Stimulated activated CD4-positive, alpha-beta T cell treated with anti-CD3 and anti-CD28 coated beads, Interleukin-12 subunit alpha, Interleukin-12 subunit beta, amount 100 ng/mL, for 24 hours (primary cell): ENCODE measurements at places on chromosomes 7 and 10.

- DNase-seq: peak; percentile 59
These were observed 149.6 kb downstream of the C10orf105 start for GRCh38 chr10:71569775-71570588.

DNA sequence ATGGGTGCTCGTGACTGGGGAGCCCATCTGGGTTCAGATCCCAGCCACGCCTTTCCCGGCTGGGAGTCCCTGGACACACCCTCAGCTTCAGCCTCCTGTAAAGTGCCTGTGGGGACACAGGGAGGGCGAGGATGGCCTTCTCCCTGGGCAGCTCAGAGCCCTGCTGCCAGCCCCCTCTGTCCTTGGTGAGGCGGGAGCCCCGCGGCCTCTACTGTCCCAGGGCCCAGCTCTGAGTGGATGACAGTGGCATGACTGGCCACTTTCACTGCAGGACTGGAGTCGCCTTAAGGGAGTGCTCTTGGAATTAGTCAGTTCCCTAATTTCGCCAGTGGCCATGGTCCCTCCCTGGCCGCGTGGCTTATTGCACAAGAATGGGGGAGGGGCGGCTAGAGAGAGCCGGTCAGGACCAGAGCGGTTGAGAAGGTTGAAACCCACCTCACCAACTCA, 4.6 kb downstream of the BRI3 start:
- DNase-seq: no peak

GRCh38 chr7:72415586-72415985, 3.4 kb upstream of the CALN1 start:
- no peak for DNase-seq

- no peak for DNase-seq
These were observed 1062.9 kb upstream of the GHITM start for GRCh38 chr10:83076443-83076842.

- DNase-seq: no peak
These were observed 3.1 kb upstream of the RUNDC3B start for GRCh38 chr7:87625101-87625500.

DNA sequence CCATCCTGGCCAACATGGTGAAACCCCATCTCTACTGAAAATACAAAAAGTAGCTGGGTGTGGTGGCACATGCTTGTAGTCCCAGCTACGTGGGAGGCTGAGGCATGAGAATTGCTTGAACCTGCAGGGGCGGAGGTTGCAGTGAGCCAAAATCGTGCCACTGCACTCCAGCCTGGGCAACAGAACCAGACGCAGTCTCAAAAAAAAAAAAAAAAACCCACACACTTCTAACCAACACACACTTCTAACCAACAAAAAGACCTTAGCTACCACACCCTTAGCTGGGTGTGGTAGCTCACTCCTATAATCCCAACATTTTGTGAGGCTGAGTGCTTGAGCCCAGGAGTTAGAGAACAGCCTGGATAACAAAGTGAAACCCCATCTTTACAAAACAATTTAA, 33.9 kb upstream of the SPOCK2 start:
- DNase-seq: no peak

GRCh38 chr10:93859049-93859655, 34.6 kb upstream of the SLC35G1 start:
- no peak for DNase-seq

GRCh38 chr7:10940704-10941355, 32.8 kb upstream of the PHF14 start:
- no peak for DNase-seq

GRCh38 chr10:97498841-97499560, at the start of gene UBTD1:
Gene UBTD1 (plus strand): TSS chr10:97498924. CDS start chr10:97499204, 280 bp downstream.
- DNase-seq: peak; percentile 17

GRCh38 chr7:152313217-152313616, 122.6 kb downstream of the KMT2C start:
- DNase-seq: no peak

GRCh38 chr10:80506189-80506575, 31.5 kb upstream of the SH2D4B start:
- no peak for DNase-seq

DNA sequence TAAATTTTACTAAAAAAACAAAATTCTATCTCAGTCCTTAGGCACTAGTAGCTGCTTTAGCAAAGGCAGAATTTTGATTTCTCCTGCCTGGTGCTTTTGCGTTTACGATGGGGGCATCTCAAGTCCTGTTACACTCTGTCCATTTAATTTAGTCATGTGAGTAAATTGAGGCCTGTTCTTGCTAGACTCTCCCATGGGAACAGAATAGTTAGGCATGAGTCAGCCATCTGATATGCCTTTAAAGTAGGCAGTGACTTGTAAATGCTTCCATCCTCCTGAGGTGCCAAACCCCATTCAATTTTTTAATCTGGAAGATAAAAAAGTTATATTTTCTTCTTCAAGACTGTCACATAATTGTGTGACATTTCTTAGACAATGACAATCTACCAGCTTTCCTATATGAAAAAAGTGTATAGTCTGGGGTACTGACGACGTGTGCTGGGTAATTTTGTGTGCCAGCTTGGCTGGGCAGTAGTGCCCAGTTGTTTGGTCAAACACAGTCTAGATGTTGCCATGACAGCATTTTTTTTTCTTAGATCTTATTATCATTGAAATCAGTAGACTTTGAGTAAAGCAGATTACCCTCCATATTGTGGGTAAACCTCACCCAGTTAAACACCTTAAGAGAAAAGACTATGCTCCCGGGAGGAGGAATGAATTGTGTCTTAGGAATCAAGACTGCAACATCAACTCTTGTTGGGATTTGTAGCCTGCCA, 603.4 kb downstream of the SORCS1 start:
- no peak for DNase-seq

DNA sequence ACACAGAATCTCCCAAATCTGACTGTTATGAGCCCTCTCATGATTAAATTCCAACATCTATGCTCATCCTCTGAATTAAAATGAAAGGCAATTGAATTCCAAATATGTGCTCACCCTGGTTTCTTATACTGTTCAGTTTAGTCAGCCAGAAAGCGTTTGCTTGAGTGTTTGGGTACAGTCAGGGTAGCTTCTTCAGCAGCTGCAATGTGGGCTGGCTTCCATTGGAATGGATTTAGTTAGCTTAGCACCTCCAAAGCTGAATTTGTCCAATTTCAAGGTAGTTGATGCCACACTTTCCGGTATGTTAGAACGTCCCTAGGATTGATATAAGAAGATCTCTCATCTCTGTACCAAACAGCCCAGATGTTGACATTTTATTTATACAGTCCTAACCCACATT, 9.3 kb downstream of the KLHL7 start:
- DNase-seq: no peak

GRCh38 chr10:122703483-122704448, 4.1 kb upstream of the C10orf120 start:
- DNase-seq: peak; percentile 52

- no peak for DNase-seq
These were observed 30.7 kb upstream of the PRTFDC1 start for GRCh38 chr10:24983130-24983529.

GRCh38 chr10:85557077-85557476, 809.5 kb downstream of the GRID1 start:
- DNase-seq: no peak

DNA sequence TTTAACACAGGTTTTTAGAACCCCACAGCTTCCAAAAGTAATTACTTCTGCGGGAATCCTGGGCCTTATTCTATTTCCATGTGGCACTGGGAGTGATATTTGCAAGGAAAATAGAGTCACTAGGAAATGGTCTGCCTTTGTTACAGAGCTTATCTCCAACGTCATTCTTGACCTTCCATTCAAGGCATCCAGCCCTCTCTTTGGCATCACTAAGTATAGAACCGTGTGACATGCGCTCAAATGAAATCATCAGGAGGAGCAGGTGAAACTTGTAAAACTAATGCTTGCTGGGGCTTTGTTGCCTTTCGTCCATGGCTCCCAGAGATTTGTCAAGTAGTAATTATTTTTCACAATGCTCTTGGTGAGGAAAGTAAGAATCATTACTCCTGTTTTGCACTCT, 73.4 kb downstream of the PAPSS2 start:
- no peak for DNase-seq

DNA sequence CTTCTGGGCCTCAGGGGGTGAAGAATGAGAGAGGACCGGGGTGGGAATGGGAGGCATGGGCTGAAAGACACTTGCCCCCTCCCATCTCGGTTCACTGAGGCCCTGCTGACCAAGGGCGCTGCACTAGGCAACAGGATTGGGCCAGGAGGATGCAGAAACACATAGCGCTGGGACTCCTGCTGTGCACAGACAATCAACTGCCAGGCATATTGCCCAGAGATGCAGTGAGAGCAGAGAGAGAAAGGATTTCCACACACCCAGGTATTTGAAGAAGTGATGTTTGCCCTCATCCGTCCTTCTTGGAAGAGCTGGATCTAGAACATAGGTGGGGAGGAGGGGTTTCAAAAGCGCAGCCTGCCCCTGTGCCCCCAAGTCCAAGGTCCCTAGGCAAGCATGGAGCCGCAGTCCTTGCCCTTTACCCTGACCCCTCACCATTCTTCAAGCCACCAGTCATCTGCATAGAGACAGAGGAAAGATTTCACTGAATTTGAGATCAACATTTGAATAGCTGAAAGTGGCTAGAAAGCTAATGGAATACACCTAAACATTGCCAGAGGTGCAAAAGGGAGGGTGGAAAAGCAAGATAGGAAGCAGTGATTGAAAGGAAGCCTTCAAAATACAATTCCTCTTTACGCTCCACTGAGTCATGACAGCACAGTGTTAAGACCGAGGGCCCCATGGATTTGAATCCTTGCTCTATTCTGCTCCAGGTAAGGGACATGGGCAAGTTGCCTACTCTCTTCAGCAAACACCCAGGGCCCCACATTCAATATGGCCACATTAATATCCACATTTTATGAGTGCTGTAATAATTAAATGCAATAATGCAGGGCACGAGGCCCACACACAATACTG, 44.2 kb upstream of the TNS3 start:
- DNase-seq: no peak

- DNase-seq: peak; percentile 82
These were observed 1.7 kb upstream of the GIMAP8 start for GRCh38 chr7:150448789-150449147.

DNA sequence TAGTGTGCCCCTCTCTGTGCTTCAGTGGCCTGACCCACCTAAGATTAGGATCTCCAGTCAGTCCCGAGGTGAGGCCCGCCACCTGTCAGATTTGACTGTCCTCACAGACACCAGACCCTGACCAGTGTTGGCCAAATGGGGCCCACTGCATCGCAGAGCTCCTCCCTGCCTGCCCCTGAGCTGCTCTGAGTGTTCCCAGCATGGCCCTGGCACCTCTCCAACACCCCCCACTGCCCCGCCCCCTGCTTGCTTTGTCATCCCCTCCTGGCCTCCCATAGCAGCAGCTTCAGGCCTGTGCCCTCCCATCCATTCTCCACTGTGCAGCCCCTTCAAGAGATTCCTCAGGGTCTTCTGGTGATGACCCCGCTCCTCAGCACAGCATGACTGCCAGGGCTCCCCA, 67.6 kb downstream of the C10orf120 start:
- DNase-seq: no peak

- DNase-seq: no peak
These were observed 15.7 kb downstream of the STEAP2 start for GRCh38 chr7:90227259-90227658.

- no peak for DNase-seq
These were observed 809.1 kb downstream of the TNS3 start for GRCh38 chr7:46772776-46773175.

GRCh38 chr10:50508315-50509051, 115.3 kb downstream of the SGMS1 start:
- no peak for DNase-seq

- DNase-seq: no peak
These were observed 78.3 kb downstream of the MMRN2 start for GRCh38 chr10:86878983-86879713.

DNA sequence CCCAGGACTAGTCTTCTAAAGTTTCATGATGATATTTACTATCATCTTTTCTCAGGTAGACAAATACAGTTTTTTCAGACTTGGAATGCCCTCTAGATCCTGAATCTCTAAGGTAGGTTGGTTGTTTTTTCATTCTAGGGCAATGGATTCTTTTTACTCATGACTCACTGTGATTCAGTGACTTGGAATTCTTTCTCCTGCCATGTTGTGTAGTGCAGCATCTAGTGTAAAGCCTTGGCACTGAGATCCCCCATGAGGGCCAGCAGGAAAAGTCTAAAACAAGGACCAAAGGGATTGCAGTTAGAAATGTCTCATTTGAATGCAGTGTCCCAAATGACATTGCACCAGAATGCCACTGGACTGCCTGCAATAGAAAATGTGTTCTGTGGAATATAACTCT, 430.4 kb downstream of the NEBL start:
- DNase-seq: no peak

GRCh38 chr7:30562498-30562897, 32.2 kb upstream of the GARS1 start:
- no peak for DNase-seq

- DNase-seq: no peak
These were observed 81.3 kb downstream of the OSBPL3 start for GRCh38 chr7:24898691-24899090.

- DNase-seq: no peak
These were observed 1.9 kb upstream of the CCL24 start for GRCh38 chr7:75815418-75816064.

GRCh38 chr7:144713850-144714249, 122.0 kb downstream of the TPK1 start:
- no peak for DNase-seq

DNA sequence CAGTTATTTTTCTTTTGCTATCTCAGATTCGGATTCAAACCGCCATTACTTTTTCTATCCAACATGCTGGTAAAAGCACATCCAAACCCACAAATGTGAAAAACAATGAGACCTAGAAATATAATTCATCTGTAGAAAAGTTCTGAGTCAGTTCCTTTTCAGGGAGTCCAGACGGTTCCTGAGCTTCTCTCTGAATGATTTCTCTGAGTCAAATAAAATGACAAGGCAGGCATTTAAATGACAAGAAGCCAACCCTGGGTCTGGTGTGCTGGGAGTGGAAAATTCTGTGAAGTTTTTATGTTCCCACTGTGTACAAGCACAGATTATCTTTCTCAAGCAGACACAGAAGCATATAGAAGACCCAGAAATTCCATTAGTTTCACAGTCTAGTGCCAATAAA, 96.3 kb upstream of the ANKRD1 start:
- no peak for DNase-seq

GRCh38 chr7:118232837-118233236, 8.3 kb downstream of the ANKRD7 start:
- no peak for DNase-seq

DNA sequence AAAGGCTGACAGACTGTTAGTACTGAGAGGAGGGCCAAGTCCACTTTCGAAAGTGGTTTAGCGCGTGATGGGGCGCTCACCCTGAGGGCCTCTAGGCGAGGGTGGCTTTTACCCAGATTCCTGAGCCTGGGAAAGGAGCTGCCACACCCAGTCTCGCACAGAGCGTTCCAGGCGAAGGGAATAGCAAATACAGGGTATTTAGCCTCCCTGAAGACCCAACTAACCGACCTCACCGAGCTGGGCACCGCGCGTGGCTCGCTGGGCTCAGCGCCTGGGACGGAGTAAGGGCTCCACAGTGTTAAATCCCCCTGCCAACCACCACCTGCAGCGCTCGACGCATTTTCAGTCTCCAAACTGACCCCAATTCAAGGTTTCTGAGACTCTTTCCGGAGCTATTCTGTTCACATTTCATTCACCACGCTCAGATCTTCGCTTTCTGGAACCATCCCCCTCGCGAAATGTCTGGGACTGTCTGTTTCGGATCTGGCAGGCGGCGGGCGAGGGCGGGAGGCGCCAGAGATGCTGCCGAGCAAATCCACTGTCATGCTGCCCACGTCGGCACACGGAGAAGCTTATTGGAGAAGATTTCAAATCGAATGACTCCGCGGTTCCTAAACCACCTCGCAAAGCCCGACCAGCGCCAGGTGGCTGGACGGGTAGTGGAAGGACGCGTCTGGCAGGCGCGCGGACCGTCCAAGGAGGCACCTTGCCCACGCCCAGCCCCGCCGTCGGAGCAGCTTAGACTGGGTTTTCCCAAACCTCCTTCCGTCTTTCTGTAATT, 1.4 kb upstream of the OSBPL3 start:
- DNase-seq: peak; percentile 53
